ENCODE measurements at places on chromosomes 11 and 22. TPM values are rescaled to one million over a fixed set of nuclear protein-coding genes. Genes with fewer than 3 reads are reported as not detected.

DNA sequence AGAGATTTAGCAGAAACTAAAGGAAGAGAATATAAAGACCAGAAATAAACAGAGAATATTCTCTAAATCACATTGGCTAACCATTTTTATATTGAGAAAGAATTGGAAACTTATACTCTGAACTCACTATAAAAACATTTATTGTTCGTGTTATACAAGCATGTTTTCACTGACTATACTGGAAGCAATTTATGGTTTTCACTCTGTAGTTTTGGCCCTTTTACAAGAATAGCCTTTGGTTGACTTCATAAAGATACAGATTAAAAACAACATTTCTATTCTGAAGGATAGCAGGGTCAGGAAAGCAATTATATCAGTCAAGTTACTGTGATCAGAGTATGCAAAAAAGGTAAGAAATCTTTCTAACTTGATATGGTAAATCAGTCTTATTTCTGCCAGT is 965.7 kb upstream of the FAT3 start:
- no peak overlapping the region for H3K27ac ChIP-seq
- no peaks in the 10 kb centered on the region for H3K27me3 ChIP-seq
- no peak for DNase-seq

DNA sequence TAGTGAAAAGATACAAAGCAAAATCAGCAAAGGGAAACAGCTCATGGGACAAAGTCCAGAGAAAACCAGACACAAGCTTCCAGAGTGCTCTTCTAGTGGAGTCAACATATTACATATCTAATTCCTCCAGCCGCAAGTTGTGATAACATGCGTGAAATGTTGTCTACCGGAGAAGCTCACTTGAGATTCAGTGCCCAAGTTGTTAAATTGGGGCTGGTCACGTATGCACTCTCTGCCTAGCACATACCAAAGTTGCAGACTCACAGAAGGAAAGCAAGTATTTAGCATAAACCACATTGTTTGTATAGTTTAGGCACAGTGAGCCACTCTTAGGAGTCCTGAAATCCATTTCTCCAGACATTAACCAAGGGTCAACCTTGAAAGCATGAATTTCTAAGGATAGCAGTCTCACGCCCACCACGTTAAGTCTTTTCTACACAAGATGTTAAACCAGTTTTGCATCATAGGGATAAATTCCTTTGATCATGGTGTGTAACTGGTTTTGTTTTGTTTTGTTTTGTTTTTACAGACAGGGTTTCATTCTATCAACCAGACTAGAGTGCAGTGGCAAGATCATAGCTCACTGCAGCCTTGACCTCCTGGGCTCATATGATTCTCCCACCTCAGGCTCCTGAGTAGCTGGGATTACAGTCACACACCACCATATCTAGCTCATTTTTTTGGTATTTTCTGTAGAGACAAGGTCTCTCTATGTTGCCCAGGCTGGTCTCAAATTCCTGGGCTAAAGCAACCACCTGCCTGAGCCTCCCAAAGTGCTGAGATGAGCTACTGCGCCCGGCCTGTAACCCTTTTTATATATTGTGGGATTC is 39.5 kb upstream of the EP300 start:
- no peak overlapping the region for H3K4me3 ChIP-seq
- no peaks in the 10 kb centered on the region for H3K27me3 ChIP-seq
- H3K27ac ChIP-seq = no peak overlapping the region
- no peaks in the 10 kb centered on the region for H3K36me3 ChIP-seq

DNA sequence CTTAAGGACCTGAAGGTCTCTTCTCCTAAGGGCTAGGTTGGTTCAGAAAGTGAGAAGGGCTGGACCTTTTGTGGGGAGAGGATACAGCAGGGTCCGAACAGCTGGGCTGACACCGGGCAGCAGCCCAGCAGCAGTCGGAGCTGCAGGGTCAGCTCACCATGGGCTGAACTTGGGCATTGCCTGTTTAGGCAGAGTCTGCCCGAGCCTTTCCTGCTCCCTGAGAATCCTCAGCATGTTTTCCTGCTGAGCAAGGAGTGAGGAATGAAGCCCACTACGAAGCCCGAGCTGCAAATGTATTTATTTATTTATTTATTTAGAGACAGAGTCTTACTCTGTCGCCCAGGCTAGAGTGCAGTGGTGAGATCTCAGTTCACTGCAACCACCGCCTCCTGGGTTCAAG is 83.9 kb downstream of the PTPRJ start:
- H3K4me3 ChIP-seq = no peak overlapping the region
- H3K27me3 ChIP-seq = no peaks in the 10 kb centered on the region
- H3K36me3 ChIP-seq = no peaks in the 10 kb centered on the region
- no peak for DNase-seq

DNA sequence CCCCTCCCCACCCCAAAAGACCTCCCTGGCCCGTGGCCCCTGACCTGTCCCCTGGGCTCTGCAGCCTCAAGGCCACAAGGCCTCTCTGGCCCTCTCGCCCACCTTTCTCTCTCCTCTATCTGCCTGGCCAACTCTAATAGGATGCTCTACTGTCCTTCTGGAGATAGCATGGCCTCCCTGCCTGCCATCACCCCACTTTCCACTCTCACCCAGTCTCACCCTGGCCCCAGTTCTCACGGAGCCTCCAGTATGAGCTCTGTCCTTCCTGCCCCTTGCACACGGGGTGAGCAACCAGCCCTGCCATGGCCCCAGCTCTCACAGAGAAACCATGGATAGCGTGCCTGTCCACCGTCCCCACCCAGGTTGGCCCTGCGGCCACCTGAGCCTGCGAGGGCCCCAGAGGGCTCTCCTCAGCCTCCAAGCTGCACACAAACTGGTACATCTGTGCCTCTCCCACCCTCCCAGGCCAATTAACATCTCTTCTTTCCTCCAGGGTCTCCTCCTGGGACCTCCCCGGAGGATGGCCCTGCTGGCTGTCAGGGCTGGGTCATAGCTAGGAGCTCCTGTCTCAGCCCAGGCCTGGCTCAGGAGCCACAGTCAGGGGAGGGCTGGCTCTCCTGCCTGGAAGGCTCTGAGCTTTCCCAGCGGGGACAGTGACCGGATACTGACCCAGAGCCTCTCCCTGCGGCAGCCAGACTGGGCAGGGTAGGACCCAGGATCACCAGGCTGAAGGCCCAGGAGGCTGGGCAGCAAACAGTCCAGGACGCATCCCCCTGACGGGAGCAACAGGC is 22.3 kb downstream of the RTN4R start:
- H3K27me3 ChIP-seq = no peaks in the 10 kb centered on the region
- DNase-seq = no peak
- no peaks in the 10 kb centered on the region for H3K4me1 ChIP-seq
- no peak overlapping the region for H3K4me3 ChIP-seq
- no peaks in the 10 kb centered on the region for H3K36me3 ChIP-seq

GRCh38 chr11:17733261-17733660 is 1.3 kb upstream of the KCNC1 start:
- no peaks in the 10 kb centered on the region for H3K36me3 ChIP-seq
- H3K27ac ChIP-seq = no peak overlapping the region
- H3K4me1 ChIP-seq = no peaks in the 10 kb centered on the region
- H3K4me3 ChIP-seq = no peak overlapping the region

DNA sequence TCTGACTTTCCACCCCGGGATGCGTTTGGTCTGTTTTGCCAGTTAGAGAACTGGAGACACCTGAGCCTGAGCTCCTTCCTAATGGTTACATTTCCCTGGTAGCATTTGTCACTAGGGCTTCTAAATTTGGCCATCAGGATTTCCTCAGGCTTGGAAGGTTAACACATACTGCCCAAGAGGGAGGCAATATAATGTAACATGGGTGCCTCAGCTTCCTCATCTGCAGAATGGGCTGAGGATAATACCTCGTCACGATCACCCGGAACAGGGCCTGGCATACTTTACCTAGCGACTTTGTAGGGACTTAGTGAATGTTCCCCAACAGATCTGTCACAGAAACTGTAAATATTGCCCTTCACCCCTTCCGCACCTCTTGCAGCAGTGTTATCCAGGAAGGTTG is 11.3 kb downstream of the IL17RA start:
- no peak overlapping the region for H3K4me3 ChIP-seq
- no peaks in the 10 kb centered on the region for H3K27me3 ChIP-seq
- H3K27ac ChIP-seq = no peak overlapping the region
- DNase-seq = peak; percentile 10
- H3K36me3 ChIP-seq = peaks cover 39% of the 10 kb centered on the region
- no peaks in the 10 kb centered on the region for H3K4me1 ChIP-seq

DNA sequence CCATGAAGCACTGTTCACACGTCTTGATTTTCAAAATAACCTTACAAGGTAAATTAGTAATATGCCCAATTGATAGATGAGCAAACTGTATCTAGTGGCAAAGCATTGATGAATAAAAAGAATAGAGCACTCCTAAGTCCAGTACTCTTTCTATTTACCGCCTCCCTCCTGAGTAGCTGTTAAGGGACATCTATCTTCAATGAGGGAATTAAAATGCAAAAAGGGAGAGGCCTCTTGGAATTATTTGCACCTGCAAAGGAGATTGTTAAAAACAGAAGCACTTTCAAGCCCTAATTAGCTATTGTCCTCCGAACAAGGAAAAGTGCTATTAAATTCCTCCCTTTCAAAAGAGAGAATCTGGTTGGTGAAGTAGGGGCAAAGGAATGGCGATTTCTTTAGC is 6.8 kb upstream of the GALNT18 start:
- H3K4me1 ChIP-seq = peaks cover 25% of the 10 kb centered on the region
- no peak for DNase-seq
- no peaks in the 10 kb centered on the region for H3K36me3 ChIP-seq
- no peaks in the 10 kb centered on the region for H3K27me3 ChIP-seq
- no peak overlapping the region for H3K27ac ChIP-seq

DNA sequence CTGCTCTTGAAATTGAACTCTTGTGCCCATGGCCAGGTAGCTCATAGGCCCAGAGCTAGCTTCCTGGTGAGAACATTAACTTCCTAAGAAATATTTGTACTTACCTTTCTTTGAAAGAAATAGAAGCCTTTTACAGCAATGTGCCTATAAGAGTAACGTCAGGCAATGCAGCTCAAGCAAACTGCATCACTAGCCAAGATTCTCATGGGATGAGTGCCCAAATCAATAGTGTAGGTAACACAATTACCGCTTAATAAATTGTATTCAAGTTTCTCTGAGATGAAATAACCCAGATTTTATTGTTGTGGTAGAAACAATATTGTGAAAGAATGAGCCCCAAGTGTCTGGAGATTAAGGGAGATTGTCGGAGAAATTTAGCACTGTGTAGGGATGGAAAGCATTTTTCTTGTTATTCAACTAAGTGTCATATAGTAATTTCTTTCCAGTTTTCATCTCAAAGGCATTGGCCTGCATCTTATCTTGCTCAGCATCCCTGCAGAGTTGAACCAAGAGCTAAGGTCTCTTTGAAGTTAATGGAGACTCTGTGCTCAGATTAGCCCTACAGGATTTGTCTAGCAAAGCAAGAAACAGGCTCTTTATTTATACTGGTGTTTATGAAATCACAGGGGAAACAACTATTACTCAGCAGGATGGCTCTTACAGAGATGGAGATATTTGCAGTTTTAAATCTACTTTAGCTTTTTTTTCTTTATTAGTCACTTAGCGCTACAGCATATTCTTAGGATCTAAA is 321.0 kb upstream of the PDGFD start:
- H3K27ac ChIP-seq = no peak overlapping the region
- no peak overlapping the region for H3K4me3 ChIP-seq
- H3K27me3 ChIP-seq = no peaks in the 10 kb centered on the region

DNA sequence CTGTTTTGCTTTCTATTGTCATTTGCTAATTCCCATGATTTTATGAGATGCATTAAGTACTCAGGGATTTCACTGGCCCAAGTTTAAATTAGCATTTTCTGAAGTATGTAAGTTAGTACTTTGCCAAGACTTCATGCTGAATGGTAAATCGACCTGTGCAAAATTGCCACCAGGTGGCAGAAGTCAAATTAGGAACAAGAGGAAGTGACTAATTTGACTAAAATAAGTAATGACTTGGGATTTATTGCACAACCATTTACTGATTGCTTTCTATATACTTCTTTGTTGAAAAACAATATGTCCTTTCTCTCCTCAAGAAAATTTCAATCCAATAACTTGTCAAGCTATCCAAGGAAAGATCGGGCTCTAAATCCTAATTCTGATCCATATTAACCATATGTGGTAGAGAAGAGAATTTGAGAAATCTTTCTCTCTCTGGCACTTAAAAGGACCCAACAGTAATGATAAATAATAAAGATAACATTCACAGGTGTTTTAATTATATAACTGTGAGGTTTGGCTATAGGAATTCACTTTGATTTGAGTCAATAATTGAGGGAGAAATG is 253.7 kb upstream of the CHORDC1 start:
- no peak overlapping the region for H3K27ac ChIP-seq
- H3K36me3 ChIP-seq = no peaks in the 10 kb centered on the region
- DNase-seq = no peak
- H3K4me1 ChIP-seq = no peaks in the 10 kb centered on the region

GRCh38 chr22:27686534-27686933 is 115.0 kb downstream of the MN1 start:
- H3K4me3 ChIP-seq = no peak overlapping the region
- H3K4me1 ChIP-seq = peaks cover 11% of the 10 kb centered on the region
- no peaks in the 10 kb centered on the region for H3K36me3 ChIP-seq
- DNase-seq = peak; percentile 84
- H3K27me3 ChIP-seq = no peaks in the 10 kb centered on the region

Gene OR52H1
- 1.6 TPM for total RNA-seq

Data from sigmoid colon (tissue), 7 donors.